ENCODE measurements at places on chromosomes 7 and 10. TPM values are rescaled to one million over a fixed set of nuclear protein-coding genes. Genes with fewer than 3 reads are reported as not detected.

Gene CACUL1
- 27.6 TPM for total RNA-seq

Gene MEOX2
- not detected for total RNA-seq

Gene CALML3
- total RNA-seq: not detected

Gene WDFY4
- total RNA-seq: 0.40 TPM

Gene HOXA9
- total RNA-seq: not detected

Gene LOXL4
- total RNA-seq: not detected

Gene WNT8B
- total RNA-seq: 0.10 TPM

DNA sequence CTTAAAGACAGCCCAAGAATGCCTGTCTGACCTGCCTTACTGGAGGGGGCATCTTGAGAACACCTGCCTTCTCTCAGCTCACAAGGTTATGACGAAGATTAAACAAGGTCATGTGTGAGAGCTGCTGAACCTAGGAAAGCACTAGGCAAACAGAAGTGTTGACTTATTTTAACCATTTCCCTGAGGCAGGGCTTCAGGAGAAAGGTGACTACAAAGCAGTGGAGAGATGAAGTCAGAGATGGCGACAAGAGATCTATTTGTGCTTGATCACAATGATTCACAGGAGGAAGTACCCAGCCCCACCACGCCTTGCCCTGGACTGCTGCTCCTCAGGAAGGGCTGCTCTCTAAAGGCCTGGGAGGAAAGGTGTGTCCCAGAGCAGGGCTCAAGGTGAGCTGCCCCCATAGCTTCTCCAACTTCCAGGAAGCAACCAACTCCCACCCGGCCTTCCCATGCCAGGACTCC lies 27.8 kb downstream of the STN1 start:
- H3K27me3 ChIP-seq: no peaks in the 10 kb centered on the region
- no peak overlapping the region for H3K4me3 ChIP-seq
- no peak for DNase-seq

GRCh38 chr7:2953099-2953498 lies 90.6 kb downstream of the CARD11 start:
- peaks cover 83% of the 10 kb centered on the region for H3K36me3 ChIP-seq
- DNase-seq: no peak
- H3K27ac ChIP-seq: peak overlapping the region; percentile 71
- H3K4me1 ChIP-seq: peaks cover 69% of the 10 kb centered on the region
- no peak overlapping the region for H3K4me3 ChIP-seq

DNA sequence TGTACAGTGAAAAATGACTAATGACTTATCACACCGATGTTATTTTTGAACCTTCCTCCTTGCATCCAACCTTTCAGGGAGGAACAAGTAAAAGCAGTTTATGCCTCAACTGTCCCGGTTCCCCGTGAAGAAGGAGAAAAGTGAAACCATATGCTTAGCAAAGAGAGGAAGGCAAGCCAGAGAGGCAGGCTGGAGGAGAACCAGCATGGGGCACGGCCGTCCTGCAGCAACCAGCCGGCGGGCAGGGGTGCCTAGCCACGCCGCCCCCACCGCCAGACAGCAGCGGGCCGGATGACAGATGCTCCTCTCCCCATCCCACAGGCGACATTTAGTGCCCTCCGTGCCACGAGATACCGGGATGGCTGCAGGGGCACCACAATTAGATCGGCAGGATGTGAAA lies 421.4 kb upstream of the MGMT start:
- H3K4me1 ChIP-seq: peaks cover 10% of the 10 kb centered on the region
- no peaks in the 10 kb centered on the region for H3K36me3 ChIP-seq
- no peak overlapping the region for H3K27ac ChIP-seq

- no peaks in the 10 kb centered on the region for H3K27me3 ChIP-seq
- peaks cover 37% of the 10 kb centered on the region for H3K4me1 ChIP-seq
- DNase-seq: no peak
- H3K36me3 ChIP-seq: peaks cover 24% of the 10 kb centered on the region
Measured at GRCh38 chr7:24948739-24949138, 31.2 kb downstream of the OSBPL3 start.

DNA sequence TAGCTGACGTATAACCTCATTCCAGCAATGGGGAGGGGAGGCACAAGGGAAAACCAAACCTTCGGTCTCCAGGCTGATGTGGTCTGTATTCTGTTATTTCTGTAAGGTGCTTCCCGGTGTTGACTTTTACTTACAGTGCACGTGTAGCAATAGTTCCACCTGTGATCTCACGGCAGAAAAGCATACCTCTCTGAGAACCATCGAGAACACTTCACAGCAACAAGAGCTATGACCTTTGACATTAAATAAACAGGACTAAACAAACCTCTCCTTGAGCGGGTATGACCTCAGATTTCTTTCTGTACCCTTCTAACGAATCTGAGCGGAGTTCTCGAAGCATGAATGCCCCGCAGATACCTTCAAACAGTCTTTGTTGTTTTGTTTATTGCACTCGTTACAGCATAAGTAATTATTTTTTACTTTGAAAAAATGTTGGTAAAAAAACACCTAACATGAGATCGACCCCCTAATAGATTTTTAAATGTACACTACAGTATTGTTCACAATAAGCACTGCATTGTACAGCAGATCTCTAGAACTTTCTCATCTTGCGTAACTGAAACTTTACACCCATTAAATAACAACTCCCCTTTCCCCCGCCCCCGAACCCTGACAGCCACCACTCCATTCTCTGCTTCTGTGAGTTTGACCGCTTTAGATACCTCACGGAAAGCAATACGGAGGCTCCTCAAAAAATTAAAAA lies 282.3 kb downstream of the GATA3 start:
- peak overlapping the region; percentile 47 for H3K27ac ChIP-seq
- no peak for DNase-seq
- no peak overlapping the region for H3K4me3 ChIP-seq
- no peaks in the 10 kb centered on the region for H3K27me3 ChIP-seq

DNA sequence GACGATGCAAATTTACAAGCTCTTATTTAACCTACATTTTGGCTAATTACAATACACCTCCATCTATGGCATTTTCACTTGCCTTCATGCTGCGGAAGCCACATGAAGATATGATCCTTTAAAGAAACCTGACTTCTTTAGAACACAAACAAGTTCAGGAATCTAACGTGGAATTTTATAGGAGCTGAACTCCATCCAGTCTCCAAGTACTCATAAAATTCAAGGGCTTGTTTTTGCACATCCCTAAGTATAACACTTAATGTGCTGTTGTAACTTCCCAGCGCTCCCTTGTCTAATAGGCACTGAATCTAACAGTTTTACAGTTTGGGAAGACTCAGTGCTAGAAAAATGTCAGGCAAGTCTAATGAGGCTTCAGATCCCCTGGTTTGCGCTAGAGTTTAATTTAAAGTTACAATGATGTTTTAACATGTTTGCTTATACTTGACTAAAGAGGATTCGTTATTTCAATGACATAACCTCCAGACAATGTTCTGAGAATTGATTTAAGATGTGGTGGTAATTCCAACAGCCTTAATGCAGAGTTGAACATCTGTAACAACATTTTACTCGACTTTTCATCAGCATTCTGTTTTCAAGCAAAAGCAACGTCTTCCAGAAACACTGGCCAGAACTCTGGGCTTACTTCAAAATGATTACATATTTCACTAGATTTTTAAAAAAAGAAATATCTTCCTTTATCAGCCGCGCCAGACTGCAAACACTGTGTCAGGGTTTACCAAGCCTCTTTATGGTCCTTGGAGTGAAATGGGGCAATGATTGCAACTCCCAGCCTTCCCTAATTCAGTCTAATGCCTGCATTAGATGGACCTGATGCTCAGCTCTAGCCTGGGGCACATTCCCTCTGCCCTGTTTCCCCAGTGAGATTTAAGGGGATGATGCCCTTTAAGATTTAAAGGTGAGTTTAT lies 664.3 kb downstream of the KCNMA1 start:
- H3K36me3 ChIP-seq: no peaks in the 10 kb centered on the region
- H3K4me1 ChIP-seq: no peaks in the 10 kb centered on the region
- DNase-seq: no peak
- no peaks in the 10 kb centered on the region for H3K27me3 ChIP-seq

GRCh38 chr7:139930286-139930965 lies 101.4 kb downstream of the TBXAS1 start:
- peaks cover 4% of the 10 kb centered on the region for H3K27me3 ChIP-seq
- no peaks in the 10 kb centered on the region for H3K4me1 ChIP-seq
- no peak for DNase-seq
- no peak overlapping the region for H3K4me3 ChIP-seq
- no peaks in the 10 kb centered on the region for H3K36me3 ChIP-seq

- H3K27ac ChIP-seq: no peak overlapping the region
- H3K4me1 ChIP-seq: peaks cover 35% of the 10 kb centered on the region
- H3K27me3 ChIP-seq: peaks cover 4% of the 10 kb centered on the region
Measured at GRCh38 chr7:2702594-2702957, 14.6 kb downstream of the AMZ1 start.

GRCh38 chr10:122152544-122152943 lies 118.6 kb upstream of the BTBD16 start:
- no peaks in the 10 kb centered on the region for H3K36me3 ChIP-seq
- no peak for DNase-seq
- H3K4me1 ChIP-seq: no peaks in the 10 kb centered on the region
- H3K27ac ChIP-seq: no peak overlapping the region
- no peak overlapping the region for H3K4me3 ChIP-seq

Measured in activated CD4-positive, alpha-beta T cell treated with anti-CD3 and anti-CD28 coated beads, Interleukin-2, amount 10 ng/mL, durations not matched to agents 7 days and 5 days (primary cell).